ENCODE measurements at places on chromosomes 13 and 19.

DNA sequence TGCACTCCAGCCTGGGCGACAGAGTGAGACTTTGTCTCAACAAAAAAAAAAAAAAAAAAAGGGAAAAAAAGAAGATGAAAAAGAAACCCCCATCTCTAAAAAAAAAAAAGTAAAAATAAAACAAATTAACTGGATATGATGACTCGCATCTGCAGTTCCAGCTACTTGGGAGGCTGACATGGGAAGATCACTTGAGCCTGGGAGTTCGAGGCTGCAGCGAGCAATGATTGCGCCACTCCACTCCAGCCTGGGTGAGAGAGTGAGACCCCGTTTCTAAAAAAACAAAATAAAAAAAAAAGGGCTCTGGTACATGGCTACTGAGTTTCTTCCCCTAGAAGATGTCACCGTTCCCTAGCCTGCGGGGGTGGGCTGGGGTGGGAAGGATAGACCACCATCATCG lies 2.4 kb upstream of the CATSPERG start:
- no peak for DNase-seq

DNA sequence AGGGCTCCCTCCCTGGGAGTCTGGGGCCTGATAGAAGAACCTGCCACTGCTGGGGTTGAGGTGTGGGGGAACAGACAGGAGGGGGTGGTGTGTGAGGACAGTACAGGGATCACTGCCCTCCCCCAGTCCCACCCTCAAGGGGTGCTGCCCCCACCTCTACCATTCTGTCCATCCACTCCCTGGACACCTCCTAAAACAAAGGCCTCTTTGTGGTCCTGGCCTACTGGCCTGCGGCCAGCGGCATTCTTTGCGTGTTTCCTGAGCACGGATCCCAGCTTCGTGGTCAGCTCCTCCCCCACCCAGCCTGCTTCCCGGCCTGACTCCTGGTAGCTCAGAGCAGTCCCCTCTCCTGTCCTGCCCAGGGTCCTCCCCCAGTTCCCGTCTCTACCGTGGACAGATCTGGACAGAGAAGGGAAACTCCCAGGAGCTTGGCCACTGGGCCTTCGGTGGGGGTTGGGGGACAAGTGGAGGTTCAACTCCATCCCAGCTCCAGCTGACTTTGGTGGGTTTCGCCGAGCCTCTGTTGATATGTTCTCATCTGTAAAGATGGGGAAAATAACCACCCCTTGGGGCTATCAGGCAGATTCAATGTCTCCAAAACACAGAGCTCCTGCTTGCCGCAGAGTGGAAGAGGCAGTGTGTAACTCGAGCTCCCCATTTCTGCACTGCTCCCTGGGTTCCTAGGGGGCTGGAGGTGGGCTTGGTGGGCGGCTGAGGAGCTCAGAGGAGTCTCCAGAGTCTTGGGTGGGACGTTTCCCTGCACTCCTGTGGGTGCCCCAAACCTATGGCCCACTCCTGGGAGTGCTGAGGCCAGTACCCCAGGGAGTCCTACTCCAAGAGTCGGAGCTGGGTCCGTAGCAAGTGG lies 48.7 kb downstream of the LYL1 start:
- no peak for DNase-seq

DNA sequence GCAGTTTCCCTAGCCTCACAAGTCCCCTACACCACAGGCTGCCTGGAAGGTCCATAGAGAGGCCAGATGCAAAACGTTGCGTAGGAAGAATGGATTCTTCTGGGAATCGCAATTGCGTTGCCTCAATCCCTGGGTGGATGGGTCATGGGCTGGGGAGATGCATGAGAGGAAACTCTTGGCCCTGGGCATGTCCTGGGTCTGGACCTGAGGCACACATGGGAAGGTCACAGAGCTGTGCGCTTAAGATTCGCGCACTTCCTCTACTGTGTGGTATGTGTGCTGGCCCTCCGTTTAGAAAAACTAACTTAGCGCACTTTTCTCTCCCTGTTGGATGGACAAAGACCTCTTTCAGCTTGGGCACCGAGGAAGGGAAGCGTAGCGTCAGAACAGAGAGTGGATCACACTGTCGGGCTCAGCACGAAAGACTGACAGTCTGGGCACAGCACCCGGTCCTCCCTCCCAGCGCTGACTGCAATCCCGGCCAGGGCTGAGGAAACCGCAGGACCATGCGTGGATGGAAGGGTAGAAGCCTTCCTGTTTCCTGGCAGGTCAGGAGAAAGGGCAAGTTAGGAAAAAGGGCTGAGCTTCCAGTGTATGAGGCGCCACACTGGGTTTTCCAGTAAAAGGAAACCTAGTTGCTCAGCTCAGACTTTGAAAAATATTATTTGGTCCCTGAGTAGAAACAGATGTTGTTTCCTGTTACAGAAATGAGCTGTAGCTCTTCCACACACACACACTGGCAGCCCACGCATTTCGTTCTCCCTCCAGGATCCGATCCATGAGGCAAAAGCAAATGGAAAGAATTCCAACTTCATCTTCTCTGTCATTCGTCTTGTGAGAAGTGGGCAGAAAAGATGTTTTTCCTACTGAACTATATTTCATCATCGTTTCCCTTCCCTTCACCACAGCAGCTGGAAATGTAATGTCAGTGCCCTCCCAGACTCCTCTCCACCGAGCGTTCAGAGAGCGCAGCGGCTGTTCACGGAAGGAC lies 86.0 kb downstream of the ING1 start:
- DNase-seq = no peak

DNA sequence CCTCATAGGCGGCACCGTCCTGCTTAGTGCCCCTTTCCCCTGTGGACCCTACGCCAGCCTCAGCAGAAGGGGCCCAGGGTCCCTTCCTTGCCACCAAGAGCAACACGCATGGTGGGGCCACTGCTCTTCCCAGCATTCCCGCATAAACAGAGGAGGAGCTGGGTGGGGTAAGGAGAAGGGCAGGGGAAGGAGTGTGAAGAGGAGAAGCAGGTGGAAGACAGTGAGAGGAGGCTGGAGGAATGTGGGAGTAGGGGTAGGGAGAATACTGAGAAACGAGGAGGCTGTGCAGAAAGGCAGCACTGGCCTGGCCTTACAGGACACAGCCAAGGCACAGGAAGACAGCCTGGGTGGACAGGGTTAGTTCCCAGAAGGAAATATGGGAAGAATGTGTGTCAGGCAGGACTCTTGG lies 43.9 kb downstream of the ZNF331 start:
- no peak for DNase-seq

DNA sequence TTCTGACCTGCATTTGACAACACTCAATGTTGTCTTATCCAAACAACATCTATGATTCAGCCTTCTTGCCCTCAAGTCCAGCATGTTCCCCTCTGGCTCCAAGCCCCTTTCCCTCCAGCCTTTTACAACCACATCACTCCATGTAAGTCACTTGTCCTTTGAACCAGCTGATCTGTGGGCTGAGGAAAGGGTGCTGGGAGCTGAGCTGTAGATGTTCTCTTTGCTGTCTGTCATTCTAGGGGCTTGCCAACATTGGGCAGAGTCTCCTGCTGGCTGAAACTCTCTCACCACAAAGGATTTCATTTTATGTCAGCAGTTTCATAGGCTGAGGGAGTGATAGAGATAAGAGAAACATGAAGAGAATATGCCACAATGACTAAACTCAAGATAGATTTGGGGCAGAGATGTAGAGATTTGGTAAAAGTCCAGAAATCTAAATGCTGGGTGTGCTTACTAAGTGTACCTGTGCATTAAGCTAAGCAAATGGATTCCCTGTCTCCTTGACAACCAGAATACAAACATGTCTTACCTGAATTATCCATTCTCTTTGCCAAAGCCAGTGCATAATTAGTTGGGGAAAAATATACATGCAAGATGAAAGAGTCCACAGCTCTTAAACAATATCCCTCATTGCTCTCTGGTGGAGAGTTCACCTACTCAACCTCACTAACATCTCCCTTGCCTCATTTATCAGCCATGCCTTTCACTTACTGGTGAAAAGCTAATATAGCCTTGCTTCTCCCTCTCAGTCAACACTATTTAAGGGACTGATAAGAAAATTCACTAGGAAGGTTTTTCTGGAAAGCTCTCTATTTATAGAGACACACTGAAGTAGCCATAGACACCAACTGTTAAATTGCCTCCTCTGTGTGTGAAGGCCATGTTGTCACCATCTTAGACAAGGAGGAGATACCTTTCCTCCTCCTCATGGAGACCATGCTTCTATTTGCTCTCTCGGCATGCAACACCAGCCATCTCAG lies 175.5 kb upstream of the SERP2 start:
- DNase-seq = no peak
